NCI-H2081 (cell line): ENCODE measurements at places on chromosomes 12 and 14.

DNA sequence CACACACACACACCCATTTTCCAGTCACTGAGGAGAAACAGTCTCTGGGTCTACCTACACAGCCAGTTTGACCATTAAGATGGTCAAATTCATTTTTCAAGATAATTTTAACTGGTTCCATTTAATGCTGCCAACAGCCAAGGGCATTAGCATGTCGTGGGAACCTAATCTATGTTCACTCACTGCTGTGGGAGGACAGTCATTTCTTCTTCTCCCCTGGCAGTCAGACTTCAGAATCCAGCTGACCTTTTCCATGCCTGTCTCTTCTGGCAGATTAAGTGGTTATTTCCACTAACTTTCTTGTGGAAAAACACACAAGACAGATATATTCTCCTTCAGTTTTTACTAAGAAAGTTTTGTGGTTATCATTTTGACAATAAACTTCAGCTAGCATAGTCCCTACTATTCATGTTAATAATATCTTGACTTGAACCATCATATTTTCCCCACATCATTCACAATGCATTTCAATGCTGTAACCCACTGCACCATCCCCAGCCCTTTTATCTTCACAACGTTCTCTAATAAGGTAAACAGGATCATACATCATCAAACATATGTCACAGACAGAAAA is 82.2 kb downstream of the DAD1 start:
- no peak for DNase-seq

- no peak for DNase-seq
These were observed 123.1 kb downstream of the GALC start for GRCh38 chr14:87869619-87870583.

DNA sequence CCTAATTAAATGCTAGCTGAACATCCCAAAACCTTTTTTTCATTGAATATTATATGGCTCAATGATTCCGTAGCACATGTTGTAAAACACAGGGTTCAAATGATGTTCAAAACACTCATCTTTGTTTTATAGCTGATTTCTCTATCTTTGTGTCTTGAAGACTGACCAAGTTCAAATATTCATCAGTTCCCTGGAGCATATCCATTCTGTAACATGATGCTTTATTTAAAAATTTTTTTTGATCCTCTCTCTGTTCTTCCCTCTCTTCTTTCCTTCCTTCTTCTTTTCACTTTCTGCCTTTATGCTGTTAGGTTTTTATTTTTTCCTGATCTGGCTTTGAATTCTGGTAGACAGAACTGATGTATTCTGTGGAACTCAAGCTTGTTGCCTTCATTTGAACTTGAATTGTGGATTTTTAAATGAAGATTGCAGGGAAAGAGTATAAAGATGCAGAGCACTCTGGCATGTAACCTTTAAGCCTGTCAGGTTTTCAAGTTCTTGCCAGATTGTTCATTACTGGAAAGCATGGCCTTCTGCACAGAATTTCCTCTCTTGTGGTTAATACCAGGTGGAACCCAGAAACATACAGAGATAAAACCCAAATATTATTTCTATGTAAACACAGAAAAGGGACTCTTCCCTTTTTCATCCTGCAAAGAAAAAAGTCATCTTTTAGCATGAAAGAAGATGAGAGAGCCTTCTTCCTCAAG is 39.5 kb downstream of the PROX2 start:
- no peak for DNase-seq

DNA sequence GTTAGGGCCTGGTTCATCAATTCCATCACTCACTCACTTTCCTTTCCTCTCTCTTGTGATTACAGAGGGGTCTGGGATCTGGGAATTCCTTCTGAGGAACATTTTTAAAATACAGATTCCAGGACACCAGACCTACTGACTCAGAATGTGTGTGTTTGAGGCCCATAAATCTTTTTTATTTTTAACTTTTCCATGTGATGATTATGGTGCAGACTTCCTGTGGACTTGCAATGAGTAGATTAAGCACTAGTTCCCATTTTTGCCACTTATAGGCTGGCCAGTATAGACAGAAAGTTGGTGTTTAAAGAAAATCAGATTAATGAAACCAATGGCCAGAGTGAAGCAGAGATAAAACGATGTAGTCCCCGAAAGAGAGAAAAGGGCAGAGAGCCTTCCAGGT is 28.1 kb downstream of the SLC41A2 start:
- no peak for DNase-seq

DNA sequence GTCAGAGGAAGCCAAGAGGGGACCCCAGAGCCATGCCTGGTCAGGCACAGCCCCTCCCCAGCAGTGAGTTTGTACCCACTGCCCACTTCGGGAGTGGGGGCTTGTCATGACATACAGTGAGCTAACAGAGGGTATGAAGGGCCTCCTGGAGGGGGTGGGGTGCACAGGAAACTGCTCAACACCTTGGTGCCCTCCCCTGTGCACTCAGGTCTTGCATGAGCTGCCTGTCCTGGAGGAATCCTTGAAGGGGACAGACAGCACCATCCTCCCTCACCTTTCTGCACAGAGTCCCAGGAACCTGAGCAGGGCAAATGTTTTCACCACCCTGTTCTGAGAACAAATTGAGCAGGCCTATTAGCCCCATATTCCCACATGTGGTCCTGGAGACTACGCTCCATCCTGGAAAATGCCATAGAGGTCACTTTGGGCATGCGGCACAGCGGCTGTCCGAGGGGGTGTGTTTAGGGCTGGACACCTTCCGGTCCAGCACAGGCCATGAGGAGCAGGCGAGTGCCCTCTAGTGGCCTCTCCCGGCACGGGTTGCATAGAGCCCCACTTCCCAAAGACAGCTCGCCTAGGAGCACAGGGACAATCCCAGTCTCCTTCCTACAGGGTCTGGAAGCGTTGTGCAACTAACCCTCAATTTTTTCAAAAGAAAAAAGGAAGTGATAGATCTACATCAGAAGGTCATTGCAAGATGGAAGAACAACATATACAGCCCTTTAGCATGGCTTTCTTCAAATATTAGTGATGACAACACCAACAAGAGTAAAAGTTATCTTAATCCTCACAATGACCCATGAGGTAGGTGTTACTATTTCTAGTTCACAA is 31.9 kb upstream of the ZFP36L1 start:
- DNase-seq, result peak; percentile 29

GRCh38 chr14:91375720-91376452 is 41.7 kb downstream of the CCDC88C start:
- DNase-seq, result no peak

- no peak for DNase-seq
These were observed 2.3 kb upstream of the SPATS2 start for GRCh38 chr12:49364989-49365388.

GRCh38 chr12:67457778-67458665 is 188.9 kb downstream of the CAND1 start:
- DNase-seq, result no peak

- no peak for DNase-seq
These were observed 39.2 kb upstream of the PPP1R13B start for GRCh38 chr14:103886304-103887169.

GRCh38 chr12:22211128-22211527 is 123.4 kb downstream of the ST8SIA1 start:
- no peak for DNase-seq

DNA sequence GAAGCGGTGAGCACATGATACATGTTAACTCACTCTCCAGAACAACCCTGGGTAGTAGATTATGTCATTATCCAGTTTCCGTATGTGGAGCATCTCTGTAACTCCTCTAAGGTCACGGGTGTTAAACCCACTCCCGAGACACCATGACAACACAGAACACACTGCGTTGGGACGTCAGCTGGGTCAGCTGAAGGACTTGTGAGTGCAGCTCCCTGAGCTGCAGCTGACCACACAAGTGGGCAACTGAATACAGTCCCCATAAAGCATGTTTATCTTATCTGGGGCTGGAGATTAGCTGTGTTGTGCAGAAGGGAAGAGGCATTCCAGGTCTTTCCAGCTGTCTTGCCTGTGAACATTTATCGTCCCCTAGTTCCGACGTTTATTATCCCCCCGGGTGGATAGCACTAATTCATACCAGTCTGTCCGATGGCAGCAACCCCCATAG is 211.5 kb downstream of the CHST11 start:
- DNase-seq, result no peak

- peak; percentile 83 for DNase-seq
These were observed 18.0 kb downstream of the TRAF3 start for GRCh38 chr14:102795060-102795925.

DNA sequence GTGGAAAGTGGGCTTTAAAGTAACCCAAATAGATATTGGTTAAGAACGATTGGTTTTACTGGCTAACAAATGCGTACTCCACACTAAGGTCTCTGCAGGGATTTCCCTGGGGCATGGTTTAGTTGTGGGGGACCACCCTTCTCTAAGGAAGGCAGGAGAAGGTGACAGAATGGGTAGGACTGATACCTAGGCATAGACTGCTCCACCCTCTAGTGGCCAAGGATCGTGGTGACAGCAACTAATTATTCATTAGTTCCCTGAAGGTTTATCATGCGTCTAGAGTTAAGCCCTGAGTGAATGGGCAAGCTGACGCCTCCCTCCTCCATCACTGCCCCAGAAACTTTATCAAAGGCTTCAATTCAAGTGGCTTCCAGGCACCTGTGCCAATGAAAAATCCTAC is 9.1 kb downstream of the FAM181A start:
- peak; percentile 31 for DNase-seq

GRCh38 chr12:58767496-58767895 is 152.8 kb downstream of the LRIG3 start:
- DNase-seq, result no peak

DNA sequence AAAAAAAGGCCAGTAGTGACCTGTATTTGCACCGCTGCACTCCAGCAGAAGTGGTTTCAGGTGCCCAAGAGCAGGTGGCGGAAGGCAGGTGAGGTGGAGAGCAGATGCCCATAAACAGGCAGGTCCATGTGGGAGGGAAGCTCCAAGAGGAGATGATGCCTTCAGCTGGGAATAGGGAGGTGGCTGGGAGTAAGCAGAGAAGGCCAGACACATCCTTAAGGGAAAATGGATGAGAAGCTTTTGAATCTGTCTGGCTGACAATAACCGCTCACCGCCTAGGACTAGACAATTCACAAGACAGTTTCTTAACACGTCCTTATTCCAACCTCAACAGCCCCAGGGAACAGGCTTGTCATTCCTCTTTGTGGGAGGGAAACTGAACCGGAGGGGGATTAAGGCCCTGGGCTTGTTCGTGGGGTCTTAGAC is 43.9 kb upstream of the PLEKHG6 start:
- DNase-seq, result no peak

DNA sequence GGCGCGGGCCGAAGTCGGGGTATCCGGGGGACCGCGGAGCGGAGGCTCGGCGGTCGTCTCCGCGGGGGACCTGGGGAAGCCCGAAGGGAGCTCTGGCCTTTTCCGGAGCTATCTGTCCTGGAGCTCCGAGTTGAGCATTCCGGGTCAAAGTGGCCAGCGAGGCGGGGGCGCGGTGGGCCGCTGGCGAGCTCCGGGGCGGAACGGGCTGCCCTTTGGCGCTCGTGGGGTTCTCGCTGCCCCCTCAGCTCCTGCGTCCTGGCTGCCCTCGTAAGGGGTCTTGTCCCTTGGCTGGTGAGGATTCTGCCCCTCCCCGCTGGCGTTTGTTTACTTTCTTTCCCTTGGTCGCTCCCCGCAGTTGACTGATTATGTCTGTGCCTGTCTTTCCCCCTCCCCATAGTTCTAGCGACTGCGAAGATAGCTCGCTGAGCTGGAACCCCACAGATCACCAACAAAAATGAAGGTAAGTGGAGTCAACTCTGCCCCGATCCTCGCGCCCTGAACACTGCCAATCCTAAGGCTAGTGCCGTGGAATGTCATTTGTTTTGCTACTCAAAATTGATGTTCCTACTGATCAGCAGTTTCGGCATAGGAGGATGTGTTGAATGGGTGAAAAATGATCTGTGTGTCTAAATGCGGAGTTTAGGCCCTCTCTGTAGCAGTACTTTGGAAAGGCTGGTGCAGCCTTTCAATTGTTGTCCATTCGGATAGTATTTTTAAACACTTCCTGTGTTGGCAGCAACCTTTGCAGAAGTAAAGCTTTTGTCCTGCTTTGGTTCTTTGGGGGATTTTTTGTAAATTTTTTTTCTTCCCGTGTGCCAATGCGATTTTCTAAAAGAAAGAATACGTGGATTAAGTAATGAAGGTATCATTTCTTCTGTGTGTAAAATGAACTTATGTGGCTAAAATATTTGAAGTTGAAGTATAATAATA is 1.3 kb downstream of the ARID4A start:
- no peak for DNase-seq

- no peak for DNase-seq
These were observed 211.0 kb downstream of the TBX5 start for GRCh38 chr12:114194956-114195355.

- DNase-seq, result no peak
These were observed 76.3 kb downstream of the PHLDA1 start for GRCh38 chr12:75955251-75955650.

GRCh38 chr14:56292970-56293369 is 174.8 kb downstream of the PELI2 start:
- DNase-seq, result no peak

GRCh38 chr12:44389038-44389437 is 487.1 kb downstream of the NELL2 start:
- DNase-seq, result no peak

- peak; percentile 65 for DNase-seq
These were observed 404.8 kb downstream of the ATP23 start for GRCh38 chr12:58346032-58346632.

DNA sequence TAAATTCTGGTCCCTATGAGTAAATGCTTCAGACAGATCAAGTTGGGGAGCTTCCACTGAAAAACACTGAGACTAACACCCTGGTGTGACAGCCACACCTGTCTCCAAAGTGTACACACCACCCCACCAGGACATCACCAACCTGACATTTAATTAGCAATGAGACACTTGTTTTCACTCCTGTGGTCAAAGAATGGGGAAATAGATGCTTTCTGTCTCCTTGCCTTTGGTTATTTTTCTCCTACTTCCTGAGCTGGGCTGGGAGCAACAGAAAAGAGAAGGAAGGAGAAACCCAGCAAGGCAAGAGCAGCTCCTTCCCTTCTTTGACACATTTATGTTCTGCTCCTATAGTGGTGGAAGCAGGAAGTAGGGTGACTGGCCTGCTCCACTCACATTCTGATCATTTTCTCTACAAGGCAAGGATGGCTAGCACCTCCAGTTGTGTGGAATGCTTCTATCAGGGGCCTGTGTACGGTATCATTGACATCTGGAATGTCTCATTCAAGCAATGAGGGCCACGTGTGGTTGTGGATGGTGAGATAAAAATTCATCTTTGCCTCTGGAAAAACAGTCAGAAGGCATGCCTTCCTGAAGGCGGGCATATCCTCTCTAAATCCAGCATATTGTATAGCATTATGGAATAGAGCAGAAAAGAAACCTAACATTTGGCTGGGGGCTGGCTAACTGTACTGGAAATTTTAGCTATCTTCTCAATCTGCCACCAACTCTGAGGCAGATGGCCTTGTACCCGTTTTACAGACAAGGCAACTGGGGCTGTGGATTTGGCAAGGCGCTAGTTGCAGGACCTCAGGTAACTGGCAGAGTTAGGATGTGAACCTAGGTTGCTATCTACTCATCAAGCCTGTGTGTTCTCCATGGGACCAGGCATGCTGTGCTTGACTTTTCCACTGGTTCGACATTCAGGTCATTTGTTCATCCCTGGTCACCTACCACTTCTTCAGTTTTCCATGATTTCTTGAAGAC is 24.8 kb upstream of the LGALS3 start:
- no peak for DNase-seq

- no peak for DNase-seq
These were observed 12.6 kb downstream of the WSCD2 start for GRCh38 chr12:108141600-108142130.

- DNase-seq, result no peak
These were observed 12.3 kb upstream of the APOF start for GRCh38 chr12:56374726-56375597.
